ENCODE measurements at places on chromosomes 3 and 15.

DNA sequence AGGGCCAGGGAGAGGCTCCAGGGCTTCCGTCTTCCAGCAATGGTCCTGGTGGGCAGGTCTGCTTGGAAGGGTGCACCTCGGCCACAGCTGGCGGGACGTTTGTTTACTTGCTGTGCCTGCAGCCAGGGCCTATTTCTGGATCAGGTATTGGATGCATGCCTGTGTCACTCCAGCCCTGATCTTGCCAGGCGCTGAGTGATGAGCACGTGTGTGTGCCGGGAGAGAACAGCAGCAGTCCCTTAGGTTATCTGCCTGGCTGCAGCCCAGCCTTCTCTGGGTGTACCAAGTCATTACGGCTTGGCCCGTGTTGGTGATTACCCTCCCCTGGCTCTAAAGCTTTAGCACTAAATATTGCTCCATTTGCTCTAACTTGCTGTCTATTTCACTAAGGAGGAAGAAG is 14.9 kb downstream of the CCDC32 start:
- no peak for DNase-seq

GRCh38 chr3:23166276-23166675 is 36.9 kb upstream of the UBE2E2 start:
- no peak for DNase-seq

GRCh38 chr15:97012986-97013385 is 682.5 kb downstream of the NR2F2 start:
- DNase-seq, result no peak

GRCh38 chr3:72340476-72341379 is 507.5 kb downstream of the SHQ1 start:
- peak; percentile 56 for DNase-seq

GRCh38 chr3:10753964-10754363 is 62.1 kb upstream of the SLC6A11 start:
- no peak for DNase-seq

DNA sequence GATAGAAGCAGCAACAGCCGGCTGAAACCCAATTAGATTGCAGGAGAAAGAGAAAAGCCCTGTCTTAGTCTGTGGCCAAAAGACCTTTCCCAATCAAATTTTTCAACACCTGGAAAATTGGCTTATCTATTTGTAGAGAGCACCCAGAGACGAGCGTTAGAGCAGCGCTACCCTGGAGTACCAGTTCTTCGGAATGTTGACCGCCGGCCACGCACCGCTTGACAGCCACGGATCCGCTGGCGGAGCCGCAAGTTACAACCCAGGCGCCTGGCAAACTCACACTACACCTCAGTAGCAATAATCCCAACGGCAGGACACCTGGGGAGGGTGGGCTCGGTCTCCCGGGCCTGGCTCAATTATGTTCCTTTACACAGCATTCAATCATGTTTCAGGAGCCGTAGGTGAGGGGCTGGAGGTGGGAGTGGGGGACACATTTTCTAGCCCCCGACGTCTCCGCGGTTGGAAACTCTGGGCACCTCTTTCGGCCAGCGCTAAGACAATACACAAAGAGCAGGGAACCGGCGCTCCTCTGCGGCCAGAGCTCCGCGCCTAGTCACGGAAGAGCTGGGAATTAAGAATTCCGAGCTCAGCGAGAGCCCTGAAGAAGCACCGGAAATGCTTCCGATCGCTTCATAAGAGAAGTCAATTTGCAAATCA is 1.2 kb downstream of the MB21D2 start:
- DNase-seq, result no peak

DNA sequence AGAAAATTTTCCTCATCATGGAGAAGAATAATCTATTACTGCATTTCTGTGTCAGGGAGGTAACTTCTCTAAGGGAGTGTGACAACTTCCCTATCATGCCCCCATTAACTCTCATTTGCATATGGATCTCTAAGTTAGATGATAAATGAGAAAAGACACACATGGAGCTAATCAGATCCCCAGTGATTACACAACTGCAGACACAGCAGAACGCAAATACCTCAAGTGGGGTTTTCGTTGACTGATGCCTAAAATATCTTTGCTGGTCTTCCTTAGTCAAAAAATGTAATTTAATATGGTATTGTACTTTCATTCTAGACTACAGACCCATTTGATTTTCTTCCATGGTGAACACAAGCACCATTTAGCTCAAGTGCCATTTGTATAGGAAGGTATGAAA is 630.5 kb downstream of the TBL1XR1 start:
- DNase-seq, result no peak

DNA sequence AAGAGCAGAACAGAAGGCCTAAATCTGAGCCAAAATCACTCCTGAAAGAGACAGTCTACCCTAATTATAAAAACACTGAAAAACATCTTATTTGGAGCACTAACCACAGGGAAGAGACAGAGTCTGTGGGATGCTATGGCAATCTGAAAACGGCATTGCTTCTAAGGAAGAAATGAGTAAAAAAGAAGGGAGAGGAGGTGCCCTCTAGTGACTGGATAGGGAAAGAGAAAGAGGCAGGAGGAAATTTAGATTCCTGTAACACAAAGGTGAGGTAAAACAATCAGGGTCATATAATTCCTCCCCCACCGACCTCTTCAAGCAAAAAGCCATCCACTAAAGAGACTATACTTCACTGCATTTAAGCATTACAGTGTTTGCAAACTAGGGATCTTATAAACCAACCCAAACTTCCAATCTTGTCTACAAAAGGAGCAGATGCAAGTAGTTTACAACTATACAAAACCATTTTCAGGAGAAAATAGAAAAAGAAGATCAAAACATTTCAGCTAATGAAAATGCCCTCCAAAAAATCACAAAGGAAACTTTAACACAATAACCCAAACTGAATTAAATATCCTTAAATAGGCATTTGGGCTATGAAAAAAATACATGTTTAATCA is 32.6 kb downstream of the HACD2 start:
- DNase-seq, result peak; percentile 9

DNA sequence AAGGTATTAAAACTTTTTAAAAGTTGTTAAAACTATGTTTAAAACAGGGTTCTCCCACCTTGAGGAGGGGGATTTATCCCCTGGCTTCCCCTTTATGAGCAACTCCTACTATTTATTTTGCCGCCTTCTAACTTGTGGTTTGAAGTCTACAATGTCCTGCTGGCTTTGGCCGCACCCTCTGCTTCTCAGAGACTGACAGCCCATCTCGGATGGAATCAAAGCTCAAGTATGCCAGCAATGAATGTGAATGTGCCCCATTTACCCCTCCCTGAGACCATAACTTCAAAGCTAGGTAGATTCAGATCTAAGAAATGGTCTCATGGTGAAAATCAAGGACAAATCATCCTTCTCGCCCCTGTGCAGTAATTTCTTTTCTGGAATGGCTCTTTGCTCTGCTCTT is 10.3 kb downstream of the ZBTB38 start:
- DNase-seq, result no peak

GRCh38 chr3:39080026-39080425 is 27.4 kb downstream of the GORASP1 start:
- DNase-seq, result no peak

- DNase-seq, result no peak
Observed at GRCh38 chr15:40623361-40623760, 29.3 kb downstream of the KNL1 start.

- DNase-seq, result no peak
Observed at GRCh38 chr15:61946778-61947177, 113.5 kb downstream of the VPS13C start.

GRCh38 chr3:59784164-59784563 is 734.3 kb upstream of the CFAP20DC start:
- no peak for DNase-seq

DNA sequence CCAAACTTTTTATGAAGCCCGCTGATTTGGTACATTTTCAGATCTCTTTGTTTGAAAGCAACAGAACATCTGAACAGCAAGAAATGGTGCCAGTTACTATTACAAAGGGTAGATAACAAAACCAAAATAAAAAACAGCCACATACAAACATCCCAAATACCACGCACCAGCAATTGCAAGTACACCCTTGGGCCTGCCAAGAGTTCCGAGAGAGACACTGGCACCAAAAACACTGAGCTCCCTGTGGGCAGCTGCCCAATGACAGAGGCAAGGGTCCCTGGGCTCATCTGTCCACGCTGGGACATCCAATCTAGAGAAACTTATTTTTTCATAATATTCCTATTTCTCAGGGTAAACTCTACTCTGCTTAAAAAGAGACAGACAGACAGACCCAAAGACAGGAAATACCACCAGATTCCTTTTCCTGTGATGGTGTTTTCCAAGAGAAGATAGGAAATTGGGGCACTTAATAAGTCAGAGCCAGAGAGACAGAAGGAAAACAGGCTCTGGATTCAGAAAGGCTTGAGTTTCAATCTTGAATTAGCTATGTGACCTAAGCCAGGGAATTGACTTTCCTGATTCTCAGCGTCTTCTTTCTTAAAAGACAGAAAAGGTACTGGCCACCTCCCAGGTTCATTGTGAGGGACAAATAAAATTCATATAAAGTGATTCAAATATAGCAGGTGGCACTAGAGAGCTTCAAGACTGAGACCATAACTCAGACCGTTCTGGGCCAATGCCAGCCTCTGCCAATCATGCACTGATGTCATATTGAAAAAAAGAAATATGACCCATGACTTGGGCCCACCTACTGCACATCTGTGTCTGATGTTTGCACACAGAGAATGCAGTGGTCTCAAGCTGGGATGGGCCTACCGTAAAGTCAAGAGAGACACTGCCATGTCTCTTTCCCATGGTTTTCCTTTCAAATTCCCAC is 61.3 kb downstream of the FOXP1 start:
- no peak for DNase-seq

DNA sequence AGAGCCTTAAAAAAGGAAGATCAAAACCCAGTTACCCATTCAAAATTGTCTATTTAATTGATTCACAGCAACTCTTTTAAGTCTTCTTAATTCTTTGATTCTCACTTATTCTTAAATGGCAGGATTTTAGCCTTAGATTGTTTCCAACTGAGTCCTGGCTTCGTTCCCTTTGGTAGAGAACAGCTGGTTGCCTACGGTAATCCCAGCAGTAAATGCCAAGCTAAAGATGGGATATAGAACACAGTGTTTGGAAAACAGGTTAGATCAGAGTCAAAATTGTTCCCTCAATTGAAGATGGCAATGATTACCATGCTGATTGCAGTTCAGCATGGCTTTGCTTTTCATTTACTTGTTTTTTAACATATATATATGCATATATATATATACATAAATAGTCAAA is 300.9 kb downstream of the PYDC2 start:
- DNase-seq, result no peak

DNA sequence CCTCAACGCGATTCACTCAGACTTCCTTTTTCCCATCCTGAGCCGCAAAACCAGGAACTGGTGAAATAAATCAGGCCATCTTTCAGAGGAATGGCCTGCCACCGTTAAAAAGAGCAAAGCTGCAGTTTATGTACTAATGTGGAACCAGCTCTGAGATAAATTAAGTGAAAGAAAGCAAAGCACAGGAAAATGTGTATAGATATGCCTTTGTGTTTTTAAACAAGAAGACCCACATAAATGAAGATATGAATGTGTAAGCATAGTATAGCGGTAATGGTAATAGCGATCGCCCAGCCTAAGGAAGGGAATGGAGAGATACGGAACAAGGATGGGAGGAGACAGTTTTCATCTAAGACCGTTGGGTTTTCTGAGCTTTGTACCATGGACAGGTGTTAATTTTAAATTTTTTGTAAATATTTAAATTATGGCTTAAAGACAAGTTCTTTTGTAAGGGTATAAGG is 30.8 kb upstream of the RPN1 start:
- no peak for DNase-seq

GRCh38 chr3:138172625-138173024 is 2.1 kb downstream of the DBR1 start:
- DNase-seq, result no peak

DNA sequence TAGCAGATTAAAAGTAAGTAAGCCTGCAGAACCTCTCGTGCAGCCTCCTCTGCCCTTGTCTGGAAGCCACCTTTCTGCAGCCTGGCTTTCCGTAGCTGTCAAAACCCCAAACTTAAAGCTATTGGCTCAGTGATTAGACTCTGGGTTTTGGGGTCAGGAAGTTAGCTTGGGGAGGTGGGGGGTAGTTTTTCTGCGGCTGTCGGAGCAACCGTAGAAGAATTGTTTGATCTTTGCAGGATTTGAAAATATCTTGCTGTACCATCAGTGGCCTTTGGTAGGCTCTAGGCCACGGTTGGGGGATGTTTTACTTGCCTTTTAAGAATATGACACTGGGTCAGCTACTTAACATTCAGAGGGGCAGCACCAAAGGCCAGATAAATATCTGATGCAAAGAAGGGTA is 88.4 kb upstream of the RASGRP1 start:
- no peak for DNase-seq

DNA sequence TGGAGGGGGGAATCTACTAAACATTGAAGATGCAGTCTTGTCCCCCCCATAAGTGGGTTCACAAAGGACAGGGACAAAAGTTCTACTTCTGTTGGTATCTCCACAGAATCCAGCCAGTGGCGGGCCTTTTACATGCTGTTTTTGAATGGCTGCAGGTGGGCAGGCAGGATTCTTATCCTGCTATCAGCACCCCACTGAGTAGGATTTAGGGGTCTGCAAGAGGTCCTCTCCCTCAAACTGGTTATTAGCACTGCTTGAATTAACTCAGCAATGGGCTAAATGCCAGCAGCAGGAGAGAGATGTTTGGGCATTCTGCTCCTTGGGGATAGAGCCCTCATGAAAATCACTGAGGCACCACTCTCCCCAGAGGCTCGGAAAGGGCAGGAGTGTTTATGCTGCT is 40.3 kb downstream of the SEMA5B start:
- no peak for DNase-seq

GRCh38 chr3:48788544-48789162 is 59.0 kb downstream of the PRKAR2A start:
- no peak for DNase-seq

DNA sequence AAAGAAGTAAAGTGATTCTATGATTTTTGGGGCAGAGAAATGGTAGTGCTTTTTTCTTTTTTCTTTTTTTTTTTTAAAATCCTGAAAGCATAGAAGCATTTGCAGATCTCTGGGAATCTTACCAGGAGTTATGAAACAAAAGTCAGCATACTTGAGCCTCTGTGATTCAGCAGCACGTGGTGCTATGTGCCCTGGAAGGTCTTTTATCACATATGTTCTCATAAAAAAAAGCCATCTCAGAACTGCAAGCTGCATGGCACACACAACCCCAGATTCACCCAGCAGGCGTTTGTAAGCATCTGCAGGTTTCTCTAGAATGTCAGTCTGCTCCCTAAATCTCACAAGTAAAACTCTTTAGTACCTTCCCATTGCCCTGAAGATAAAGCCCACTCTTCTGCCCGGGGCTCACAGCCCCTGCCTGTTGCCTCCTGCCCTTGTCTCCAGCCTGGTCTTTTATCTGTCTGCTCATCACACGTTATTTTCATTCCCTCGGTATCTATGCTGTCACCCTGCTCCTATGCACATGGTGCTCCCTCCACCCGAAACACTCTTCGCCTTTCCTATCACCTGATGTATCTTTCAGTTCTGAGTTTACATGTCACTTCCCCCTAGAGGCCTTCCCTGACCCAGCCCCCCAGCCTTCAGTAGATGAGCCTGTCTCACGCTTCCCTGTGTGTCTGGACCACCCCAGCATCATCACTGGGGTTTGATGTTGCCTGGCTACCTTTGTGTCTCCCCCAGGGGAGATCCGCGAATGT is 72.4 kb downstream of the CHDH start:
- DNase-seq, result no peak

Data from NCI-H2171 (cell line).